ENCODE measurements at places on chromosomes 2 and 18.

DNA sequence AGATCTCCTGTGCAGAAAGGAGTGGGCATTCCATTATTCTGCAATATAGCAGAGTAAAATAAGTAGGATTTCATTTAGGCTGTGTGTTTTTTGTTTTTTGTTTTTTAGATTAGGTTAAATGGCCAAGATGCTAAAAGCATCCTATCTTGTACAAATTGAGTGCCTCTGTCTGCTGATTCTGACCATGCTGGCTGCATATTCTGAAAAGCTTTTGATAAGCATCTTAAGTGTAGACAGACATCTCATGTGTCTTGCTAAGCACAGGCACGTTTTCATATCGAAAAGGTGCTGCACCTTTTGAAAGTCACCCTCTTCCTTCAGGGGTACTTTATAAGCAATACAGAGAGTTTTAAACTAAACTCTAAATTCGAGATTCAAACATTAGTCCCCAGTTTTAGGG is 74.0 kb upstream of the BCL11A start:
- DNase-seq: no peak

GRCh38 chr2:207567671-207568070 is 37.9 kb downstream of the CREB1 start:
- no peak for DNase-seq

DNA sequence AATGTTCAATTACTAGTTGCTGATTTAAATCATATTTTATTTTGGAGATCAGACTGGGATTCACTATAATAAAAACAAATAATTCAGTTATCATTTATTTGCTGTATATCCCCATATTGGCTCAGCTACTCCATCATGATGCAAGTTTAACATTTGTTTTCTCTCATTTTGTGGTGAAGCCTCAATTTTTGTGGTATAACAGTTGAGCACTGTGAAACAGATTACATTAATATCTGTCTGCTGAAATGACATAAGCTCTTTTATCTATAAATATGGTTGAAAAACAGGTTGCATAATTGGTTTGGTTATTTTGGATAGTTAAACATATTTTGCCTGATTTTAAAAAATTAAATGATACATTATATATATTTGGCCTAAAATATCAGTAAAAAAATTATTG is 67.7 kb downstream of the DPP4 start:
- DNase-seq: no peak

- no peak for DNase-seq
Measured at GRCh38 chr2:23015651-23016200, 369.3 kb upstream of the KLHL29 start.

DNA sequence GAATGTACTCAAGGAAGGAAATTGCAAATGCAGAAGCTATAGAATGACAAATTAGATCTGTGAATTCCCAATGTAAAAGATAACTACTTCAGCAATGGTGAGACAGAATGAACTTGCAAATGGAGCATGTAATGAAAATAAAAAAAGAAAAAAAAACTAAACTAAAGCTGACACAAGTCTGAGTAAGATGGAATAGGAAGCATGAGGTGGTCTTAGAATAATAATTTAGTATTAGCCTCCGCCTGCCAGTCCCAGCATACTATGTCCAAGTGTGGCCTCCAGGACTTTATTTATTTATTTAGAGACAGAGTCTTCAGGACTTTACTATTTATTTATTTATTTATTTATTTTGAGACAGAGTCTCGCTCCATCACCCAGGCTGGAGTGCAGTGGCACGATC is 37.4 kb upstream of the SLC39A10 start:
- no peak for DNase-seq

GRCh38 chr2:28356095-28356911 is 36.4 kb upstream of the FOSL2 start:
- peak; percentile 40 for DNase-seq

DNA sequence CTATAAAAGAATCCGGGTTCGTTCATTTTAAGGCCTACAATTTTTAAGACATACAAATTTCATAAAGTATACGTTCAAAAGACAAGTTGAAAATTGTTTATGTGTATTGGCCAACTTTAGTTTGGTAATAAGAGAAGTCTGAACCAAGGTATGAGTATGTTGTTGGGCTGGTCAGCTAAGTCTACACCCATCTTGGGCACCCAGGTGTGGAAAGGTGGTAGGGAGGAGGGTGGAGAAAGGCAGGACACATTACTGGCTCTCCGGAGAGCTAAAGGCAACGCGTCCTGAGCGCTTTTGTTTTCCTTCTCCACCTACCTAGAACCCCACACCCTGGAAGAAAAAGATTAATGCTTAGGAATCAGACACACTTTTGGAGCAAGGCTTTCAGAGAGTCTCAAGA is 899 bp upstream of the PELI1 start:
- no peak for DNase-seq

DNA sequence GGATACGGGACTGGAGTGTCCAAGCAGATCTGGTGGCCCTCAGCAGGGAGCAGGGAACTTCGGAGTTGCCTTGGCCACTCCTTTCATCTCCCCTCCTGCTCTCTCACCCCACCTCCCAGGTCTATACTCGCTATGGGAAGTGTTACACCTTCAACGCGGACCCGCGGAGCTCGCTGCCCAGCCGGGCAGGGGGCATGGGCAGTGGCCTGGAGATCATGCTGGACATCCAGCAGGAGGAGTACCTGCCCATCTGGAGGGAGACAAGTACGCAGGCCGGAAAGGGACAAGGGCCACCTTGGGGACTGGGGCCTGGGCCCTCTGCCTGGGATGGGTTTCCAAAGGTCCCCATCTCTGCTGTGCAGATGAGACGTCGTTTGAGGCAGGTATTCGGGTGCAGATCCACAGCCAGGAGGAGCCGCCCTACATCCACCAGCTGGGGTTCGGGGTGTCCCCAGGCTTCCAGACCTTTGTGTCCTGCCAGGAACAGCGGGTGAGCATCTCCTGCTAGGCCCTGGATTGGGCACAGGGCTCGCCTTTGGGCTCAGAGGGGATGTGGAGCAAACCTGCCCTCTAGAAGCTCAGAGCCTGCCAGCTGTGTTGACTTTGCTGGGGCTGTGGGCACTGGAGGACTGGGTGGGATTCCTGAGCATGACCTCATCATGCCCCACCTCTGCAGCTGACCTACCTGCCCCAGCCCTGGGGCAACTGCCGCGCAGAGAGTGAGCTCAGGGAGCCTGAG is 11.8 kb downstream of the CHPF start:
- DNase-seq: no peak

GRCh38 chr2:146806364-146807005 is 1038.3 kb upstream of the ACVR2A start:
- DNase-seq: no peak

GRCh38 chr18:23337599-23338444 is 115.3 kb upstream of the RIOK3 start:
- no peak for DNase-seq

- no peak for DNase-seq
Measured at GRCh38 chr18:58316396-58317342, 272.6 kb downstream of the NEDD4L start.

DNA sequence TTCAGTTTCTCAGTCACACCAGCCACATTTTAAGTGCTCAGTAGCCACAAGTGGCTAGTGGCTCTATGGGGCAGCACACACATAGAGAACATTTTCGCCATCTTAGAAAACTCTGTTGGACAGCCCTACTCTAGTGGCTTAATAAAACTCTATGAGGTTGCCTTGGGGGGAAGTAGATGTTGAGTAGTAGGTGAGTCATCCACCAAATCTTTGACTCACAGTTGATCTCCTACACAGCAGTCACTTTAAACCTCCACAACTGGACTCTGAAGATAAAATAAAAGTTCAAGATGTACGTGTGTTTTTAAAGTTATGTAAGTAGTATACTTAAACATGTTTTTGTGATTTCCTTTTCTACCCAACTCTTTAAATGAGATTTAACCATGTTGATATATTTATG is 379.0 kb downstream of the SETBP1 start:
- no peak for DNase-seq

- DNase-seq: no peak
Measured at GRCh38 chr2:180446492-180446891, 439.4 kb upstream of the CWC22 start.

- DNase-seq: peak; percentile 3
Measured at GRCh38 chr2:105309147-105309545, 20.4 kb downstream of the TGFBRAP1 start.

GRCh38 chr2:6067806-6068205 is 375.6 kb downstream of the SOX11 start:
- no peak for DNase-seq

DNA sequence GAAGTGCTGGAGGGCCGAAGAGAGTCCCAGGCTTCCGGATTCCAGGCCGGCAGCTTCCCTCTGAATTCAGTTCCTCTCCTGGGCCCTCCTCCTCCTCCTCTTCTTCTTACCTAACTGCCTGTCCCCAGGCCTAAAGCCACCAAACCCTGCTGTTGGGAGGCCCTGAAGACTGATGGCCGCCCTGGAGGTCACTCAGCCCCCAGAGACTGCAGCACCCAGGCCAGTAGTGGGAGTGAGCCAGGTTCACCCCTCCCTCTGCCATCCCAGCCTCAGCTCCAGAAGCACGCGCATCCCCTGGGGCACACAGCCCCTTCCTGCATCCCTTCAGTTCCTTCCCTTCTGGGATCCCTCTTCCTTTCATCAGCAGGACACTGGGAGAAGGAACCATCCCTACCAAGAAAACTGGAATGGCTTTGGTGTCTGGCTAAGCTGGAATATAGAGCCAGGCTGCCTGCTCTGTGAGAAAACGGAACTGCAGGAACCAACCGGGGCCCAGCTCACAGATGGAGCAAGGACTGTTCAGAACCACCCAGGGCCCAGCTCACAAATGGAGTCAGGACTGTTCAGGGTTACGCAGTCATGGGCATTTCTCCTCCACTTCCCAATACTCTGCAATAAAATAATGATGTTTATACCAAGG is 127.4 kb downstream of the NDUFA10 start:
- no peak for DNase-seq
